CD4-positive, alpha-beta memory T cell (primary cell): ENCODE measurements at places on chromosomes 12 and 14. TPM values are rescaled to one million over a fixed set of nuclear protein-coding genes. Genes with fewer than 3 reads are reported as not detected.

Gene HAL
- total RNA-seq: 1.7 TPM

Gene OTOGL
- not detected for total RNA-seq

Gene CISTR
- not detected for total RNA-seq

Gene MIP
- not detected for total RNA-seq

Gene KRT74
- total RNA-seq: not detected

Gene SCAF11
- 212 TPM for total RNA-seq

Gene AREL1
- 46.1 TPM for total RNA-seq

Gene OR6C3
- total RNA-seq: not detected

Gene RFX4
- total RNA-seq: not detected

Gene TAS2R42
- not detected for total RNA-seq
